Activated gamma-delta T cell treated with anti-CD3 and anti-CD28 coated beads, Interleukin-2, amount 50 U/mL, for 16 hours (primary cell): ENCODE measurements at places on chromosomes 5 and 9.
A peak's percentile ranks its signal among the peaks of the same experiment; 100 is the strongest.

DNA sequence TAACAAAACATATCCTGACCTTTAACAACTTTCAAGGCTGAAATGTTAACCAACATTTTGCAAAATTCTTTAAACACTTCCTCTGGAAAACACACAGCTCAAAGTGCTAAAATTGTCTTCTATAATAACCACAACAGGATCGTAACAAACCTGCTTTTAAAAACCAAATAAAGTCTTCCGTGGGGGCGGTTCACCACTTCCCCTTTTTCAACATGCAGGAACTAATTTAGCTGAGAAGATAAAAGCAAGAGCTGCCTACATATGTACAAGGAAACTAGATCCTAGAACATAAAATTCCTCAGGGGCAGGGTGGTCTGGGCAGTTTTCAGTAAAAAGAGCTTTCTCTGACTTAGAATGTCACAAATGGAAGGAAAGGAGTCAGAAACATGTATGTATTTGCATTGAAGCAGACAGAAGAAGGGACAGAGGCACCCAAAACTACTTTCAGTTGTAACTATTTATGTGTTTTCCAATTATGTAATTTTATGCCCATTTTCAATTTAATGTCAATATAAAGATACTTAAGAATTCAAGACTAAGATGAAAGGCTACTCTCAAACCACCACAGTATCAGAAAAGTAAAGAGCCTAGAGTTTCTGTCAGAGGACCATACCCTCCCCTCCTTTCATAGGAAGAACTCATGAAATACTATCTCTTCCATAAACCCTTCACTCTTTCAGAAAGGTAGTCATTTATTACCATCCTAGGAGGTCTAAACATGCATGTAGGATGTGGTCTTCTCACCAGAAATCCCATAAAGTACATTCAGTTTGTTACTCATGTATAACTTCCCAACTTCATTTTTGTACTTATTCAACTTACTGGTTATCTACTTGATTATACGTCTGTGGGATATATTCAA lies 185.9 kb upstream of the RASA1 start:
- DNase-seq: peak; percentile 14

DNA sequence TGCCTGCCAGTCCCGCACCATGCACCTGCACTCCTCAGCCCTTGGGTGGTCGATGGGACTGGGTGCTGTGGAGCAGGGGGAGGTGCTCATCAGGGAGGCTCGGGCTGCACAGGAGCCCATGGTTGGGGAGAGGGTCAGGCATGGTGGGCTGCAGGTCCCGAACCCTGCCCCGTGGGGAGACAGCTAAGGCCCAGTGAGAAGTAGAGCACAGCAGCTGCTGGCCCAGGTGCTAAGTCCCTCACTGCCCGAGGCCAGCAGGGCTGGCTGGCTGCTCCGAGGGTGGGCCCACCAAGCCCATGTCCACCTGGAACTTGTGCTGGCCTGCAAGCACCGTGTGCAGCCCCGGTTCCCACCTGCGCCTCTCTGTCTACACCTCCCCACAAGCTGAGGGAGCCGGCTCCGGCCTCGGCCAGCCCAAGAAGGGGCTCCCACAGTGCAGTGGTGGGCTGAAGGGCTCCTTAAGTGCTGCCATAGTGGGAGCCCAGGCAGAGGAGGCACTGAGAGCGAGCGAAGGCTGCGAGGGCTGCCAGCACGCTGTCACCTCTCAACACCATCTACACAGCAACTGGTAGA lies 88.5 kb upstream of the ELAVL2 start:
- no peak for DNase-seq

DNA sequence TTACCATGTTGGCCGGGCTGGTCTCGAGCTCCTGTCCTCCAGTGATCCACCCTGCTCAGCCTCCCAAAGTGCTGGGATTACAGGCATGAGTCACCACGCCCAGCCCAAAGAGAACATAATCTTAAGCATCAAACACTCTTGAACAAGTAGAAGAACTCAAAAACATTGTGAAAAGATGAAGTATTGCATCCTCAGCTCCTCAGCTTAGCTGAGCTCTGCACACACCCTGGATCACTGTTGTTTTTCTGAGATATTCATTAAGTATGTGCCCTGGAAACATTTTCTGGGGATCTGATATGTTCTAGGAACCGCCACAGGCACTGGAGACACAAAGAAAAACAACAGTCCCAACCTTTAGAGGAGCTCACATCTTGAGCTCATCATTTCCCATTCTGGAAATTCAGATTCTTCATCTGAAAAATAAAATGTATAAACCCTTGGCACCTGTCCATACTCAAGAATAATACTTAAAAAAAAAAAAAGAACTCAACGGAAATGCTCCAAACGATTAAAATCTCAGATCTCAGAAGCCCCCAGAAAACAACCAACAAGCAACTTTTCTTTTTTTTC lies 62.2 kb upstream of the ZNF462 start:
- no peak for DNase-seq

DNA sequence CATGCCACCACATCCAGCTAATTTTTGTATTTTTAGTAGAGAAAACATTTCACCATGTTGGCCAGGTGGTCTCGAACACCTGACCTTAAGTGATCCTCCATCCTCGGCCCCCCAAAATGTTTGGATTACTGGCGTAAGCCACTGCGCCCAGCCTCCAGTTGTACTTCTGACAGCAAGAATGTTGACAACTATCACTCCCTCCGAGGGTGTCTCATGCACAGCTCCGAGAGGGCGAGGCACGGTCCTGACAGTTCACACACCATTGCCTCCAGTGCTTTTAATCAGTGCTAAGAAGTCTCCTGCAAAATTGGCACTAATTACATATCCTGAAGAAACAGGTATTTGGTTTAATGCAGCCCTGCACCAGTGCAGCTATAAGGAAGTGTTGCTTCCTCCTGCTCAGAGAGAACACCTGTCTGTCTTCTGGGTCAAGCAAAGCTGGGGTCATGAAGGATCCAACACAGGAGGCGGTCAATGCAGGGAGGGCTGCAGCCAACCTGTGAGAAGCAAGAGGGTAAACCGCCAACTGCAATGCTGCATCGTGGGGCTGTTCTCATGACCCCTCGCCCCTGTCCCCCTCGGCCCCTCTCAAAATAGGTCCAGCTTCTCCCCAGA lies 184.0 kb downstream of the MED10 start:
- no peak for DNase-seq

DNA sequence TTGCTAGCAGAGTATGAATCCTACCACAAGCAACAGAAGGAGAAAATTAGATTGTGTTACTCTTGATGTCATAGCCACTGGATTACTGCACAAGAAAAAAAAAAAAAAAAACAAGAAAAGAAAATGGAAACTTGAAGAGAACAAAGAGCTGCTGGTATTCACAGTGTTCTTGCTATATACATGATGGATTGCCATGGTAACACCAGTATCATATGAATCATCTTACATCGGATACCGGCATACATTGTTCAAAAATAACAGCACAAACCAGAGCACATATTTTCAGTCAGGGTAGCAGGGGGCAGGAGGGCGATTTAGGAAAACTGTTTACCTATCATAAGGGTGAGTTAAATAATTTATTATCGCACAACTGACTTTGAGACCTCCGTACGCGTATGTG lies 472.9 kb downstream of the PDE4D start:
- DNase-seq: no peak

DNA sequence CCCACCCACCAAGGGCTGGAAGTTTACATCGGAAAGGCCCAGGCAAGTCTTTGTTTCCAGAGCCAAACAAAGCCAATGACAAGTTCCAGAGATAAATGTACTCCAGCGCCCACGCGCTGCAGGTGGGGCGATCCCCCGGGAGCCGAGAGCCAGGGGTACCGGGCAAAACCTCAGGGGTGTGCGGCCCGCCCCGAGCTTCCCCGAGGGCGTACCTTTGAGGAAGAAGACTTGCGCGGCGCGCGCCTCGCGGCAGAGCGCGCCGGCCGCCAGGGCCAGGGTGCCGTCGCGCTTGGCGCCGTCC lies 671 bp downstream of the DUSP1 start:
- DNase-seq: no peak
